ENCODE measurements at places on chromosomes 12 and 14.

GRCh38 chr14:91737619-91738018 is 5.7 kb upstream of the CATSPERB start:
- no peak for DNase-seq

DNA sequence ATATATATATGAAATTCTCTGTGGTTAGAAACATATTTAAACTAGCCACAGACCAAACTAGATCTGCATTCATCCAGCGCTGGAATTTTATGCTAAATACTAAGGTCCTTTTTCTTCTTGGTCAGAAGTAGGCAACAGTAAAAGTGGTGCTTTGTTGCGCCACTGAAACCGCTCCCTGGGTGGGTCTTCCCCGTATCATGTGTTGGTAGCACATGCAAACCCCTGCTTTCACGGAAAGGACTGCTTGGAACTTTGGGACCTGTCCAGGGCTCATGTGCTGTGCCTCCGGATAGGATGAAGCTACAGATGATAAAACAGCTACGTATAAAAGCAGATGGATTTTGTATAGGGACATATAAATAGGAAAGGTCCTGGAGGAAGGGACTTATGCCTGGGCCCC is 40.1 kb upstream of the COL2A1 start:
- no peak for DNase-seq

- DNase-seq = no peak
These were observed 46.7 kb upstream of the PNMA1 start for GRCh38 chr14:73760598-73761586.

DNA sequence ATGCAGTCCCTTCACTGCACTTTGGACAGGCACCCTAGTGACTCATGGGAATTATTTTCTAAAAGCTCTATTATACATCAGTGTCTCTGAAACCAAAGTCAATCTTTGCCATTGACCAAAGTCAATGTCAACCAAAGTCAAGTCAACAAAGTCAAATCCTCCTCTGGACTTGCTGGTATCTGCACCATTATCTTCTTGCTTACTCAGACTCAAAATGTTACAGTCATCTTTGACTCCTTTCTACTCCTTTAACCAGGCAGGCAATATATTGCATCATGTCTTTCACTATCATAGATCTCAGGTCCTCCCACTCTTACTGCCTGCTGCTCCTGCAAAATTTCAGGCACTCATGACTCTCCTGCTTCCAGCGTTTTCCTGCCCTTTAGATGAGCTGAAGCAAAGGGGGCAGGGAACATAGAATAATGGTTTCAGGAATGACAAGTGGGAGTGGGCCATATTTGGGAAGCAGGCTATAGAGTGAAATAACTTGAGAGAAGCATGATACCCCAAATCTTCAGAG is 39.2 kb downstream of the IGF1 start:
- DNase-seq = no peak

DNA sequence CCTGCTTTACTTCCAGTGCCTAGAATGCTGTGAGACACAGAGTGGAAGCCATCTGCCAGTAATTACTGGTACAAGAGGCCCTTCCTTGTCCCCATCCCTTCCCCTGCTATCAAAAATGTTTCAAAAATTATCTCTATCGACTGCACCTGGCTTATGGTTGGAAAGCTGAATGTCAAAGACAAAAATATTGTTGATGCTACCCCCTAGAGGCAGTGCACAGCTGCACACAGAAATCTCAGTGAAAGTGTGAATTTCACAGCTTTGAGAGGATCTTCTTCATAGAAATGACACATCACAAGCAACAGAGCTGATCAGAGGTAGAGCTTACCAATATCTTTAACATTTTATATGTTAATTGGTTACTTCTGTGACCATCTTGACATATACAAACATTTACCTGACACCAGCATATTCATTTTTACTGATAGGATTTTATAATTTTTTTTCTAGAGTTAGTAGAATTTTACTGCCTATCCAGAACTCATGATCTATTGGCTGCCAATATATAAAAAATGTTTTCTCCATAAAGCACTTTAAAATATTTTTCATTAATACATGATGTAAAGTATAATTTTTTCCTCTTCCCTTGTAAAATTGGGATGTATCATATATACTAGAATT is 138.0 kb downstream of the AACS start:
- DNase-seq = no peak

DNA sequence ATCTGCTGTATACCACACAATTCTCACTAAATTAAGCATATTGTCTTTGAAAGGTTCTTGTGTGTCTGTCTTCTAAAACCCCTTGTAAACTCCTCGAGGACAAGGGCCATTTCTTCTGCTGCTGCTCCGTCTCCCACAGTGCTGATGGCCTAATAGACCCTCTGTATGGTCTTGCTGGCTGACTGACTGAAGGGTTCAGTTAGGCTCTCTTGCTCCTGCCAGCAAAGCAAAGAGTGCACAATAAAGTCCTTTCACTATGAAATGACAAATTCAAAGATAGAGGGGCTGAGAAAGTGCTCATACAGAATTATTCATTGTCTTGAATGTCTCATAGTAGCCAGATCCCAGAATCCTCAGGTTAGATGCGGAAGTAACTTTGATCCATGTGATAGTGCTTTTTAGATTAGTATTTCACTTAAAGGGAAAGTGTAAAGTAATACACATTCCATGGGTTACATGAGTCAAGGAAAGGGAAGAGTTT is 14.2 kb upstream of the RIOX1 start:
- DNase-seq = no peak

- DNase-seq = no peak
These were observed 2.0 kb upstream of the GALC start for GRCh38 chr14:87994974-87995373.

GRCh38 chr14:32296366-32296765 is 32.7 kb upstream of the AKAP6 start:
- no peak for DNase-seq

DNA sequence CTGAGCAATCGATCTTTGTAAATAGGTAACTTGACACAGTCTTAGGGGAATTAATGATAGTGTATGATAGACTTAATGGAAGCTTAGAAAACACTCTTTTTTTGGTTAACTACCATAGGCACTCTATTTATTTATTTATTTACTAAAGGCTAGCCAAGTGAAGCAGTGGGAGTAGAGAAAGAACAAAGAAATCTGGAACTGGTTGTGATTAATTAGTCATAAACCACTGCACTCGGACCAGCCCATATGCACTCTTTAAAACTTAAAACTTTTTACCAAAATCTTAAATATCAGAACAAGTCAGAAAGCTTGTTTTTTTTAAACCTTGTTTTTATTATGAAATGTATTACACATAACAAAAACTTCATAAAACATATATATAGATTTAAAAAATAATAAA is 49.5 kb upstream of the SRP54 start:
- no peak for DNase-seq

- peak; percentile 8 for DNase-seq
These were observed 195.3 kb upstream of the BCL2L14 start for GRCh38 chr12:11875414-11875935.

GRCh38 chr12:59383079-59383822 is 212.6 kb upstream of the SLC16A7 start:
- no peak for DNase-seq
